ENCODE measurements at places on chromosomes 11 and 22.

DNA sequence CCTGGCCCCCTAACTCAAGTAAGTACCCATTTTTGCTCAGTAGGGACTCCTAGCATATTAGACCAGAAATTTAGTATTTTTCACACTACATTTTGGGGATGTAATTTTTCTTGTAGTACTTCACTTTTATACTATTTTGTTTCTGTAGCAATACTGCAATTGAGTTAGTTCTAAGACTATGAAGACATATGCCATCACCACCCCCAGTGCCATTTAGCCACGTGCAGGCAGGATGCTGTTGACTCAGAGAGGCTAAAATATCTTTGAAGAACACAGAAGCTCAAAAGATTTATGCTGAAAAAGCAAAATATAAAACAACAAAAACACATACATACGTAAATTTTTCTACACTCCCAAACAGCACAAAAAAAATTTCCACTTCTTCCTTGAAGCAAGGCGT is 29.1 kb upstream of the DLAT start:
- no peak for DNase-seq
- H3K36me3 ChIP-seq = peaks cover 30% of the 10 kb centered on the region
- no peaks in the 10 kb centered on the region for H3K27me3 ChIP-seq
- H3K4me1 ChIP-seq = peaks cover 4% of the 10 kb centered on the region
- no peak overlapping the region for H3K27ac ChIP-seq
- no peak overlapping the region for H3K4me3 ChIP-seq

GRCh38 chr11:67111261-67111660 is 7.8 kb upstream of the KDM2A start:
- H3K4me3 ChIP-seq = no peak overlapping the region
- DNase-seq = no peak

DNA sequence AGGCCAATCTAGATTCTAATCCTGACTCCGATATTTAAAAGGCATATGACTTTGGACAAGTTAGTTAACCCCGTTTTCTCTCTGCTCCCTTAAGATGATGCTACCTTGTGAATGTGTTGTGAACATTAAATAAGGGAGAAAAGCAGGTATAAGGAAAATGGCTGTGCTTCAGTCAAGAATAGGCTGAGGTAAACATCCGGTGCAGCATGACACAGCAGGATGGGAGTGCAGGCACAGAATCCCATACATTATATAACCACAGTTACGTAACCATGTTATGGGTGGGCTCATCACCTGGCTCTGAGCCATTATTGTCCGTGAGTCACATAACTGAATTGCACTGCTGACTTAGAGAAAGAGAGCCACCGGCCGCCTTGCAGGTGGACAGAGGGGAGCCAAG is 382.2 kb upstream of the ANO5 start:
- no peak overlapping the region for H3K4me3 ChIP-seq
- no peaks in the 10 kb centered on the region for H3K36me3 ChIP-seq
- no peak overlapping the region for H3K27ac ChIP-seq
- H3K4me1 ChIP-seq = no peaks in the 10 kb centered on the region
- no peak for DNase-seq
- peaks cover 33% of the 10 kb centered on the region for H3K27me3 ChIP-seq

GRCh38 chr22:32226326-32227104 is 21.6 kb upstream of the RFPL2 start:
- H3K36me3 ChIP-seq = no peaks in the 10 kb centered on the region
- H3K27me3 ChIP-seq = no peaks in the 10 kb centered on the region
- H3K4me3 ChIP-seq = no peak overlapping the region
- DNase-seq = no peak

DNA sequence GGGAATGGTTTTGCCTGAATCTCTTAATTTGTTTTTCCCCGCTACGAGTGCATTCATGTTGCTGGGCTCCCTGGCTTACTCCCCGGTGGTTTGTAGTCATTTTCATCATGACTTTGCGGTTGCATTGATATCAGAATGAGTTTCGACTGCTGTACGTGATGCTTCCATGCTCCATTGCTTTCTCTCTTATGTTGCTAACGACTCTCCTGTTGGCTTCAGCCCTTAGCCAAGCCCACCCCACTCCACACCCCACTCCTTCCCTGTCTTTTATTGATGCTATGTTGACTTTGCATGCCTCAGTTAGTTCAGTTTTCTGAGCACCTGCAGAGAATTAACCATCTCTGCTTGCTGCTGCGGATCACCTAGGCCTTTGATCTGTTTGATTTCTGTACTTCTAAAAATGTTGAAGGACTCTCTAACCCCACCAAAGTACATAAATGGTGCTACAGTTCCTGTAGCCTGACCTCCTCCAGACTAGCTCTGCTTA is 65.3 kb downstream of the ARFGAP2 start:
- H3K4me3 ChIP-seq = no peak overlapping the region
- H3K27ac ChIP-seq = no peak overlapping the region
- no peak for DNase-seq
- H3K27me3 ChIP-seq = no peaks in the 10 kb centered on the region
- H3K36me3 ChIP-seq = peaks cover 6% of the 10 kb centered on the region

All from progenitor cell of endocrine pancreas (in vitro differentiated cells).